ENCODE measurements at places on chromosomes 2 and 18. TPM values are rescaled to one million over a fixed set of nuclear protein-coding genes. Genes with fewer than 3 reads are reported as not detected.
A peak's percentile ranks its signal among the peaks of the same experiment; 100 is the strongest.

DNA sequence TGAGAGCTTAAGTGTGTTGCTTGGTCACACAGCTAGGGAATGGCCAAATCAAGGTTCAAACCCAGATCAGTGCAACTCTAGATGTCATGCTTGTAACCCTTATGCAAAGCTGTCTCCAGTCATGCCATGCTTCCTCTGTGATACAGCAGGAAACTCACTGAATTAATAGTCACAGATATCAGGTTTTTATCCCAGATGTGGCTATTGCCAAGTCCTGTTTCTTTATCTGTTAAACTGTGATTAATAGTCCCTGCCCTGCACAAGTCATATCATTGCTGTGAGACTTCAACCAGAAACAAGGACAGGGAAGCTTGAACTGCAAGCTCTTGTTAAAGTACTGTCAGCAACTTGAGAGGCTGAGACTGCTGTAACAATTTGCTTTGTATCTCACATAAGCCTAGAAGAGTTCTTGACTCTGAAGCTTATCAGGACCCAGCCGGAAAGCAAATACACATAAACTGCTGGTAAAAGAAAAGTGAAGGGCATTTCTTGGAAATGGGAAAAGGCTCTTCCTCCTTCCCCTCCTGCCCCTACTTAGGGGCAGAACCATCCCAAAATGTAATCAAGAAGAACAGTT, 609.0 kb downstream of the DCC start:
- no peak for DNase-seq

DNA sequence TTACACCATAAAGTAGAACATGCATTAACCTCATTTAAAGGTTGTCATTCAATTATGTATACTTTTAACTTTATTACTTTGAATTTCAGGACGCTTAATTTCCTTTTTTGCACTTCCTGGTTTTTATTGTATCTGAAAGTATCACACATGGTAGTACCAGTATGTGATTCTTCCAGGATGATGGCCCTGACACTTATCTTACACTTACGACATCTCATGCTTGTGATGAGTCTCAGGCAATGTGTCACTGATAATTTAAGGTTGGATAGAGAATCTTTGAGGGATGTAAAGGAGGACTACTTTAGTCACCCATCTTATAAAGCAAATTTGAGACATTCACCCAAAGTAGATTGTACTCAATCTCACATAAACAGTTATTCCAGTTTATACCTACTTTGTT, 74.9 kb downstream of the ABCA12 start:
- DNase-seq: no peak

- DNase-seq: no peak
Observed at GRCh38 chr2:170747921-170748320, 22.3 kb upstream of the ERICH2 start.

GRCh38 chr2:167264380-167264779, 376.1 kb downstream of the XIRP2 start:
- DNase-seq: no peak

DNA sequence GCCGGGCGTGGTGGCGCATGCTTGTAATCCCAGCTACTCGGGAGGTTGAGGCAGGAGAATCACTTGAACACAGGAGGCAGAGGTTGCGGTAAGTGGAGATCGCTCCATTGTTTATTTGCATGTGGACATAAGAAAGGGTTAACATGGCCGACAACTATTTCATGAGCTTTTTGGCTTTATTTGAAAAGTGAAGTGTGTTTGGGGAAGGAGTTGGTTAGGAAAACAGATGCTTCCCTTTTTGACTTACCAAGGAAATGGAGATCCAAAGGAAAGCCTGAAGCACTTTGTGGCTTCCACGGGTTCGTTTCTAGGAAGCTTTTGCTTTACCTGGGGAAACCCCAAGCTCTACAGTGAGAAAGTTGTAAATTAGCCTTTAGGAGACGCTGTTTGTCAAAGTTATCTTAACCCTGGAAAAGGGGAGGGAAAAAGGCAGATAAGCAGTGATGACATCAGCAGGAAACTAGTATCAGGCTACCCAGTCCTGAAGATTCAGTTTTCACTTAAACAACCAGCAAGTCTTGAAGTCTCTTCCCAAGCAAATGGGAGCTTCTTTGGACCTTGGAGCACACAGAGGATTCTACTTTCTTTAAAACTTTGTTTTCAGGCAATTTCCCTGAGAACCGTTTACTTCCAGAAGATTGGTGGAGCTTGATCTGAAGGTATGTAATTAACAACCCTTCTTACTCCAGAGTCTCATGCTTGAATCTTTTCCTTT, at the start of gene CASP10:
Gene CASP10 (plus strand): TSS at position 492 of the 715 bp plus-strand sequence. CDS start 2,637 bp downstream, outside the sequence.
- peak; percentile 17 for DNase-seq

DNA sequence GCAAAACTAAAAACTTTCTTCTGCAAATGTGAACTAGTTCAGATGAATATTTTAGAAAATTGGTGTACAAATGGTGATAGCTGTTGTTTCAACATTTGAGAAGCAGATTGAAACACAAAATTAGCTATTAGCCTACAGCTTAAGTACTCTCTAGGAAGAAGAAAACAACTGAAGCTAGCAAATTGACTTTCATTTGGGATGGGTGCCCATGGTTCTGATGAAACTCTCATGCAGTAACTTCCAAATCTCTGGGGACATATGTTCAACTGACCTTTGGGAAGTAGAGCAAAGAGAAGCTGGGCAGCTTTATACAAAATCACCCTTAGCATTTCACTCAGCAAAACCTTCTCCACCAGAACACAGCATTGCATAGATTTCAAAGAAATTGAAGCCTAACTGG, 119.0 kb downstream of the GALNT13 start:
- no peak for DNase-seq

GRCh38 chr2:164770421-164770916, 71.2 kb downstream of the COBLL1 start:
- DNase-seq: no peak

GRCh38 chr2:109143214-109144187, 14.5 kb downstream of the SH3RF3 start:
- DNase-seq: peak; percentile 44

GRCh38 chr2:197596766-197597165, 78.6 kb downstream of the RFTN2 start:
- no peak for DNase-seq

DNA sequence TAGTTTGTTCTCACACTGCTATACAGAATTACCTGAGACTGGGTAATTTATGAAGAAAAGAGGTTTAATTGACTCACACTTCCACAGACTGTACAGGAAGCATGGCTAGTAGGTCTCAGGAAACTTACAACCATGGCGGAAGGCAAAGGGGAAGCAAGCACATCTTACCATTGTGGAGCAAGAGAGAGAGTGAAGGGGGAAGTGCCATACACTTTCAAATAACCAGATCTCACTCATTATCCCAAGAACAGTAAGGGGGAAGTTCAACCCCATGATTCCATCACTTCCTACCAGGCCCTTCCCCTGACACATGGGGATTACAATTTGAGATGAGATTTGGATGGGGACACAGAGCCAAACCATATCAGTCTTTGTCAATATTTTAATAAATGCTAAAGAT, 5.0 kb upstream of the CRYGB start:
- DNase-seq: no peak

DNA sequence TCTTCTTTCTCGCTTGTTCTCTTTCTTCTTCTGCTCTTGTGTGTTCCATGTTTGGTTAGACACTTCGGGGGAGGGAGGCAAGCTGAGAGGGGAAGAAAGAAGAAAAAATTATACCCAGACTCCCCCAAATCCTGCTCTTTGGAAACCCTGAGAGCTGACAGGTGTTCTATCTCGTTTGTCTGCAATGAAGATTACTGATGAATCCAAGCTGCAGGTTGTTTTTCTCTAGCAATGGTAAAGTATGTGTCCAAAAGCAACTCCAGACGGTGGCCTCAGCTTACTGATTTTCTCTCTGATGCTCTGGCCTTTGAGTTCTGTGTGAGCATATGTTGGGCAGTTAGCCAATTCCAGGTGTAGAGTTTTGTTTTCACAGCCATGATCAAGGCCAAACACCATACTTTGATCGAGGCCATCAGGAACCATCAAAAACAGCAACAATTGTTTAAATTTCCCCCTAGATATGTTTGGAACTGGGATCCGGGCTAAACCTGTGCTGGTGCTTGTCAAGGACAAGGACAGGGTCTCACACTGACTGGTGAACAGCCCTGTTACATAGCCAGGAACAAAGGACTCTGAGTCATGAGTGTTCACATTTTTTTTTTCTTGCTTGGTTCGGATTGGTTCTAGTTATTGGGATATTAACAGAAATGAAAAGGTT, 142.0 kb downstream of the PRKCE start:
- DNase-seq: no peak

- no peak for DNase-seq
Observed at GRCh38 chr2:135299658-135300244, 231.3 kb downstream of the ZRANB3 start.

DNA sequence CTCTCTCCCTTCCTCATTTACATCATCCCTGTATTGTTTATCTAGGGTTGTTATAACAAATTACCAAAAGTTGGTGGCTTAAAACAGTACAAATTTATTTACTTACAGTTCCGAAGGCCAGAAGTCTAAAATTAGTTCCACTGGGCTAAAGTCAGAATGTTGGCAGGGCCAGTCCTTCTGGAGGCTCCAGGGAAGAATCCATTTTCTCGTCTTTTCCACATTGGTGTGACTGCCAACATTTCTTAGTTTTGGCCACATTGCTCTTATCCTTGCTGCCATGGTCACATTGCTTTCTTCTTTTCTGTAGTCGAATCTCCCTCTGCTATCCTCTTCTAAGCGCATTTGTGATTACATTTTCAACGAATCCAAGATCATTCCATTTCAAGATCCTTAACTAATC, 34.7 kb downstream of the ICOS start:
- DNase-seq: no peak

- no peak for DNase-seq
Observed at GRCh38 chr18:36516258-36516657, 218.7 kb downstream of the FHOD3 start.

DNA sequence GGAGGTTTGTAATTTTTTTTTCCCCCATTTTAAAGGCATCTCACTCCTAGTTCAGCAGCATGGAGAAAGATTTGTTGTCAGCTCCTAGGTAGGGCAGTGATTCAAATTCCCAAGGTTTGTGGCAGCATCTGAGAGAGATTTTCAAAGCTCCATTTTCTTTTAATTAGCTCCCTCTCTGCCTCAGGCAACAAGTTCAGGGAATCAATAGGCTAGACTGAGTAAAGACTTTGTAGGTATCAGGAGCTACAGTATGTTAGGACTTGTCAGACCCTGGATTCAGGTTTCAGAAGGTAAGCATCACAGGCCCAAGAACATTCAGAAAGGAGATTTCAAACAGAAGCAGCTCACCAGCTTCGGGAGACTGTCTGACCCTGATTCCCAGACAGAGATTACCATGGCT, 273.3 kb upstream of the ERBB4 start:
- DNase-seq: no peak

DNA sequence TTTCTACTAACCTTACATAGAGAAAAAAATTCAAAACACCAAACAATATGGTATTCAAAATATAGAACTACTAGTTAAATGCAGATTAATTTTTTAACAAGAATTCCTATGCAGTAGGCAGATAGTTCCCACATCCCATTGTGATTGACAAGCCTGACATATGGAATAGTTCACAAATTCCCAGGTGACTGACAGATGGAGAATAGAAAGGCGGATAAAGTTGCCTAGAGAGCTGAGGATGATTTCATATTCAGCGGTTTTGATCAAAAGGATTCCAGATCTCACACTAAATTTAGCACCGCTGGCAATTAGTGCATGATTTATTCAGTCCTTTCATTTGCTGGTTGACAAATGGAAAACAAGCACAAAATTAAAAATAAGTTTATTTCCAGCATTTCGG, 733.7 kb upstream of the POU3F3 start:
- DNase-seq: no peak

The NYAP2 gene
- total RNA-seq: not detected

The APCDD1 gene
- not detected for total RNA-seq

The RIF1 gene
- total RNA-seq: 53.1 TPM

The GREB1L gene
- total RNA-seq: not detected

The SLC5A7 gene
- not detected for total RNA-seq

The COL5A2 gene
- total RNA-seq: 0.39 TPM

The MOGAT1 gene
- total RNA-seq: not detected

The LDLRAD4 gene
- total RNA-seq: 31.0 TPM

The RBFA gene
- total RNA-seq: 10.4 TPM

All from CD8-positive, alpha-beta T cell (primary cell).